Regular cardiac myocyte (primary cell): ENCODE measurements at places on chromosomes 12 and 14. TPM values are rescaled to one million over a fixed set of nuclear protein-coding genes. Genes with fewer than 3 reads are reported as not detected.

HSPA2 gene
- total RNA-seq, result 2.3 and 5.9 TPM in 2 replicates

RNASE1 gene
- total RNA-seq, result 0.96 and 5.4 TPM in 2 replicates

OR6C70 gene
- total RNA-seq, result not detected in 2 replicates

NFE2 gene
- total RNA-seq, result 0.19 TPM in 1 of 2 replicates, not detected in the other

ENDOU gene
- under 0.01 TPM in 1 of 2 replicates, not detected in the other for total RNA-seq

KCNH5 gene
- total RNA-seq, result under 0.01 and 0.19 TPM in 2 replicates

RERGL gene
- total RNA-seq, result 0.28 and 0.38 TPM in 2 replicates

SLC10A1 gene
- not detected in 2 replicates for total RNA-seq

AQP6 gene
- total RNA-seq, result under 0.01 TPM in 1 of 2 replicates, not detected in the other
